ENCODE measurements at places on chromosomes 7 and 10.

GRCh38 chr7:7671361-7671760 is 30.8 kb downstream of the UMAD1 start:
- DNase-seq = no peak

GRCh38 chr7:123783820-123784219 is 35.0 kb upstream of the WASL start:
- DNase-seq = no peak

DNA sequence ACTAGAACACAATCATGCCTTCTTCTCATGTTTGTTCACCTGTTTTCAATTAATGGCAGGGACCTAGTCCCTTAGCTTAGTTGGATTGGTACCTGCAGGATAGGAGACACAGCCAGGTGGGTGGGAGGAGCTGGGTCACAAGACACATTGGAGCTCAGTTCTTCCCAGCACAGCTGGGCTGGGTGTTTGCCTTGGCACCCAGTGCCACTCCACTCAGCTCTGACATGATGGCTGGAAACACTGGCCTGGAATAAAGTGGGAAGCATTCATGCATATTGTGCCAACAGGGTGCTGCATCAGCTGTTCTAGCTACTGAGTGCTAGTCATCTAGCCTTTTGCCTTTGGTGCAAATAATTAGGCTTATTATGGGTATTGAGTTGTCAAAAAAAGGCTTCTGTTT is 226.1 kb downstream of the PTEN start:
- DNase-seq = no peak

GRCh38 chr10:84406561-84406960 is 78.2 kb downstream of the CCSER2 start:
- DNase-seq = no peak

DNA sequence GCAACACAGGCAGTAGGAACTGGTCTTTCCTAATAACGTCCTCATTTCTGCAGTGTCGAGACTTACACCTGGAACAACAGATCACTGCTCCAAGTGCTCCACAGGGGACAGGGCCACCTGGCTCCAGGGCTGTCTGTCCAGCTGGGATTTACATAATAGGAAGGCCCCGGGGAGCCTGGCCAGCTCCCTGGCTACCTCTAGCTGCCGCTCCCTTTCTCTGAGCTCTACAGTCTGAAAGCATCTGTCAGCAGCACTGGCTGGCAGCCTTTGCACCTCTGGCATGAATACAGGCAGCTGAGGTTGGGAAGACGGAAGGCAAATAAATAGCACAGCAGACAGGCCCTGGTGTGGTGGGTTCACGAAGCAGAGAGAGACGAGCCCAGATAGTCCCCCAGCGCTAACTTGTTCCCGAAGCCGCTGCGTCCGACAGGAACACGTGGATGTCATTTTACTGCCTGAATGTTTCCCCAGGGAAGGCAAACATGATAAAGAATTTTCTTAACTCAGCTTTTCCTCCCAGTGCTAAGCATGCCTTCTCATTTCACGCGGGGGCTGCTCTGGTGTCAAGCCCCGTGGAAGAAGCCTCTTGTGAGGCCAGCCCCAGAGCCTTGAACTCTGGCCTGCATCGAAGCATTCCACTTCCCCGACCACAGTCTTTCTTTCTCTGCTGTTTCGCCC is 105.4 kb downstream of the ITIH5 start:
- DNase-seq = no peak

DNA sequence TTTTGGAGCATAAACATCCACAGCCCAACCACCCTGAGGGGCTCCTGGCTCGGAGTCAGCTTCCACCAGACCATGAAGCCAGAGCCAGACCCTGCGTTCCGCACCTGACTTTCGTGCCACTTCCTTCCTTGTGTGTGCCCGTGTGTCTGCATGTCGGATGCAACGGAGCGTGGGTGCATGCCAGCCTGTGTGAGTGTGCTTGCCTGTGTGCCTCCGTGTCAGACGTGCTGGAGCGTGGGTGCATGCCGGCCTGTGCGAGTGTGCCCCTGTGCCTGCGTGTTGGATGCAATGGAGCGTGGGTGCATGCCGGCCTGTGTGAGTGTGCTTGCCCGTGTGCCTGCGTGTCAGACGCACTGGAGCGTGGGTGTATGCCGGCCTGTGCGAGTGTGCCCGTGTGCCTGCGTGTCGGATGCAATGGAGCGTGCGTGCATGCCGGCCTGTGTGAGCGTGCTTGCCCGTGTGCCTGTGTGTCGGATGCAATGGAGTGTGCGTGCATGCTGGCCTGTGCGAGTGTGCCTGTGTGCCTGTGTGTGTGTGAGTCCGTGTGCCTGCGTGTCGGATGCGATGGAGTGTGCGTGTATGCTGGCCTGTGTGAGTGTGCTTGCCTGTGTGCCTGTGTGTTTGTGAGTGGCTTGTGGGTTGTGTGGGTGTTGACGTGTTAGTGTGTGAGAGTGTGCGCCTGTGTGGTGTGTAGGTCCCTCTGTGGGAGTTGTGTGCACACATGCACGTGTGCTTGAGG is 28.1 kb upstream of the KNDC1 start:
- no peak for DNase-seq

- DNase-seq = no peak
Observed at GRCh38 chr7:95897557-95898251, 125.3 kb downstream of the DYNC1I1 start.

- DNase-seq = no peak
Observed at GRCh38 chr10:82092111-82092510, 217.1 kb downstream of the NRG3 start.

GRCh38 chr7:14001139-14001538 is 11.7 kb upstream of the ETV1 start:
- no peak for DNase-seq

GRCh38 chr10:127207081-127207480 is 10.7 kb upstream of the INSYN2A start:
- no peak for DNase-seq

DNA sequence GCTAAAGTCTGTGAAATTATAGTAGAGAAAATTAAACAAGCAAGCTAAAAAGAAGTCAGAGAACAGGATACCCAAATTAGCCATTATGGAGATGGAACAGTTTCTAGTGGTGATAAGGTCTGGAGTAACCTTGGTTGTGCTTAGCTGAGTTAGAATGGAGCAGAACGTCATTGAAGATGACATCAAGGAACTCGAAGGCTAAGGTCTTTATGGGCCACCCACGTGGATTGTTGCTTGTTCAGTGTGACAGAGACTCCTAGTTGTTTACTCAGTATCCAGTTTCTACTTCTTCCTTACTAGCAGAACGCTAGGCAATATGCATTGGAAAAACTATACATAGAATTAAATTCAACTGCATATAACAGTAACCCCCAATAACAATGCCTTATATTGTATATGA is 39.7 kb downstream of the AHCYL2 start:
- DNase-seq = no peak

DNA sequence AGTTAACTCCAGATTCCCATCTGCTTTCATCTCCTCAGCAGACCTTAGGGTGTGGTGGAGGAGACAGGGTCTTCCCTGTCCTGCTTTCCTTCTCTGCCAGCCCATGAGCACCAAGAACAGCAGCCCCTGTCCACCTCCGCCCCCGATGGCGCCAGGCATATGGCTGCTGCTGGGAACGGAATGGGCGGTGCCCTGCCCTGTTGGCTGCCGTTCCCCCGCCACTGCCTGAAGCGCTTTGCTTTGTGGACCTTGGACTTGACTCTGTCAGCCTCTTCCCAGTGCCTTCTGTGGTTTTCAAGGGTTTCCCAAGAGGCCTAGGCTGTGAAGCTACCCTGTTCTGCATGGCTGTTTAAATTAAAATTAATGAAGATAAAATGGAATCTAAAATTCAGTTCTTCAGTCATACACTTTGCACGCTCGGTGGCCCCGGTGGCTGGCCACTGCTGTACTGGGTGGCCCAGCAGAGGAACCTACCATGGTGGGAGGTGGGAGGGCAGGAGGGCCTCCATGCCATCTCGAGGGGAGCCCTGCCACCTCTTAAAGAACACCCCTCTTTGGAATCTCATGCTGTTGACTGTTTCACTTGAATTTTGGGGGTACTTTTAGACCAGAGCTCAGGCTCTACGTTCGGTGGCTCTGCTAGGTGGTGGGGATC is 78.7 kb downstream of the NKX6-2 start:
- DNase-seq = no peak

- no peak for DNase-seq
Observed at GRCh38 chr10:20672741-20673140, 224.4 kb downstream of the NEBL start.

DNA sequence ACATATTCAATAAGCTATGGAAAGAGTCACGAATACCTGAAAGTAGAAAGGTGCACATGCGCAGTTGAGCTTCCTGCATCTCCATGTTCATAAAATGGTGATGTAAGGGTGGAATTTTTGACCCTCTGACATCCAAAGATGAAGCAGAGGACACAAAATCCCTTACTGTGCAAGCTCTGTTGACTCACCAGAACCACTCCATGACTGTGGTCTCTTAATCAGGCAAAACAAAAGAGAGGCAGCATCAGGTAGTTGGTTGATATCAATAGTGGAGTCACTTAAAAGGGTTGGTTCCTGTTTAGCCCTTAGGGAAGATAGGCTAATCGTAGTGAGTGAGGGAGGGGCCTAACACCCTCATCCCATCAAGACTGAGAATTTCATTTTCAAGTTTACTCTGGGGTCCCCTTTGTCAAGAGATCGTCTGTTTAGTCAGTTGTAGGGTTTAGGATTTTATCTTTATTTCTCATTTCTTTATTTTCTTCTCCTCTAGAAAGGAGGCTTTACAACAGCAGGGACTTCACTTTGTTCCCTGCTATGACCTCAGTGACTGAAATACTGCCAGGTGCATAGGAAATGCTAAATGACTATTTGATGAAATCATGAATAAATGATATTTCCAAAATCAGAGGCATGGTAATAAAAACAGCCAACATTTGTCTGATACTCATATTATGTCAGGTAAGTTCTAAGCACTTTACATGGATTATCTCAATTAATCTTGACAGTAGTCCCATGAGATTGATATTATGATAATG is 98.1 kb downstream of the CD36 start:
- DNase-seq = no peak

- no peak for DNase-seq
Observed at GRCh38 chr7:137990251-137990941, 11.5 kb downstream of the CREB3L2 start.

GRCh38 chr7:40221836-40222235 is 87.0 kb downstream of the SUGCT start:
- DNase-seq = no peak

DNA sequence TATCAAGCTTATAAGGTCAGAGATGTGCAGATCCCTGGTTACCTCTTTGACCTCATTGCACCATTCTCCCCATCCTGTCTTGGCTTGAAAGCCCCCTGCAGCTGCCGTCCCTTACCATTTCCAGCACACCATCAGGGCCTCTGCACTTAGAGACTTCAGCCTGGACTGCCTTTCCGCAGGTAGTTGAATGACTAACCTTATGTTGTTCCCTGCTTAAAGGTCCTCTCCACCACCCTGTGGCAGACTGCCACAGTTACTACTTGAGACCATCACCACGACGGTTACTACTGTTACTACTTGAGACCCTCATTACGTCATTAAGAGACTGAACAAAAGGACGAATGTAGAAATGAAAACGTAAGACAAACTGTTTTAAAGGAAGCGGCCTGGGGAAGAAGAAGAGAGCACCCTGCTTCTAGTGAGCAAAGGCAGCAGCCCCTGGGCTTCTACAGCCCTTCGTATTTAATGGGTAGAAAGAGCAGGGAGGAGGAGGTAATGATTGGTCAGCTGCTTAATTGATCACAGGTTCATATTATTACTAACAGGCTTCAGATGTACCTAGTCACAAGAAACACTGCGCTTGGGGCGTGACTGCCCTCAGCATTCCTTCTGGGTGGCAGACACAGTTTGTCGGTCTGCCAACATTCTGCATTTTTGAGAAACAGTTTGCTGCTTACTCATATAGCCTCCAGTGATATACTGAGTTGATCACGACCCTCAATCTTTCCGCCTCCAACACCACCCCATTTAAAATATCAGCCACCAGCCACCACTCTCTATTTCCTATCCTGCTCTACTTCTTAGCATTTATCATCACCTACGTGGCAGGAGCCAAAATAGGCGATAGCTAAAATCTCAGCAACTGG is 74.1 kb upstream of the PARD3 start:
- no peak for DNase-seq

GRCh38 chr10:5904227-5904626 is 14.2 kb downstream of the FBH1 start:
- no peak for DNase-seq

DNA sequence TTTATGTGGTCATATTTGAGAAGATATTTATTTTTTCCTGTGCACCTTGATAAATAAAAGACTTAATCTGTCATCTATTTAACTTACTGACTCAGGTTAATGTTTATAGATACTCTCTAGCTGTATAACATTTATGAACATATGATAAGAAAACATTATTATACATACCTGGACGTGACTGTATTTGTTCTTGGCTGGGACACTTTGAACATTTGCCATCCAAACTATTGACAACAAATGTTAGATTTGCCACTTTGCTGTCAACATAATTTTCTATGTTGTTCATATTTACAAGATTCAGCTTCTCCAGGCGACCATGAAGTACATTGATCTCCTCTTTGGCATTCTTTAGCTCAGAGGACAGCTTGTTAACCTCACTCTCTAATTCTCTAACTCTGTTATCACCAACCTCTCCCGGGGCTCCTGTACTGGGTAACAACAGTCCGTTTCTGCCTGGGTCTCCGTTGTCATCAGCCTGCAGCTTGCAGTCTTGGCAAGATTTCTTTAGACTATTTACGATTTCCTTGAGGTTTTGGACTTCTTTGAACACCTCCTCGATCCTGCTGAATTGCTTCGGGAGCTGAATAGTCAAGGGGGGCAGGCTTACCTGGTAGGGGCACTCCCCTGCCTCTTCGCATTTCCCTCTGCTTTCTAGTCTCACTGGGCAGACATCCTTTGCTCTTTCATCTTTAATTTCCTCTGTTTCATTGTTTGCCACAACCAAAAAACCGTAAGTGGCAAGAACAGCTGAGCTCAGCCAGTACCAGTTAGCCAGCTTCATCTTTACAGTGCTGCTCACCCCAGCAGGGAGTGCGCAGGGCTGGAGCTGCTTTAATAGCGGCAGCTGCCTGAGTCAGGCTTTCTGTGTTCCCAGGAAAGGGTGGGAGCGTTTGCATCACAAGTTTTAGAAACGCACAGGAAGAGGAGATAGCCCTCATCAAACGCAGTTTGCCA is at the start of gene FGL2:
Gene FGL2, minus strand, starts transcription at position 807 of the 954 bp plus-strand sequence. Its CDS starts 26 bp downstream, at position 781.
- DNase-seq = no peak

GRCh38 chr7:105387508-105388355 is 989 bp downstream of the SRPK2 start:
- DNase-seq = peak; percentile 23

DNA sequence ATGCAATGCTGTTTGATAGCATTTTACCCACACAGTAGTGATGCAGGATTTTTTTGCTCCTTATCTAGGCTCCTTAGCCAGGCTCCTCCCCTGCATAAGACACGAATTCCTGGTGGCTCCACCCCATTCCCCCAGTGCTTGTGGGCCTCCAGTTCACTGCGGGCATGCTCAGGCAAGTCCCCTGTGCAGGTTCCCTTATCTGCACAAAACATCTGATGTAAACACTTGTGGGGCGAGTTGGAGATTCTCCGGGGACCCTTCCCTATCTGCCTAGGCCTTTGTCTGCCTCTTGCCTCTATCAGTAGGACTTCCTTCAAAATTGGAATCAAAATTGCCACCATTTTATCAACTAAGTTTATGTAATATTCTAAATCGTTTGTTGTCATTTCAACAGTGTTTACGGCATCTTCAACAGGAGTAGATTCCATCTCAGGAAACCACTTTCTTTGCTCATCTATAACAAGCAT is 5.4 kb upstream of the STK17A start:
- no peak for DNase-seq

GRCh38 chr10:127872871-127873600 is 19.7 kb downstream of the CLRN3 start:
- DNase-seq = no peak

All from activated CD4-positive, alpha-beta T cell treated with anti-CD3 and anti-CD28 coated beads for 1 hour (primary cell).